Brain pericyte (primary cell): ENCODE measurements at places on chromosomes 6 and 20.
A peak's percentile ranks its signal among the peaks of the same experiment; 100 is the strongest.

GRCh38 chr6:119637768-119638167 is 288.2 kb upstream of the MAN1A1 start:
- DNase-seq = no peak

DNA sequence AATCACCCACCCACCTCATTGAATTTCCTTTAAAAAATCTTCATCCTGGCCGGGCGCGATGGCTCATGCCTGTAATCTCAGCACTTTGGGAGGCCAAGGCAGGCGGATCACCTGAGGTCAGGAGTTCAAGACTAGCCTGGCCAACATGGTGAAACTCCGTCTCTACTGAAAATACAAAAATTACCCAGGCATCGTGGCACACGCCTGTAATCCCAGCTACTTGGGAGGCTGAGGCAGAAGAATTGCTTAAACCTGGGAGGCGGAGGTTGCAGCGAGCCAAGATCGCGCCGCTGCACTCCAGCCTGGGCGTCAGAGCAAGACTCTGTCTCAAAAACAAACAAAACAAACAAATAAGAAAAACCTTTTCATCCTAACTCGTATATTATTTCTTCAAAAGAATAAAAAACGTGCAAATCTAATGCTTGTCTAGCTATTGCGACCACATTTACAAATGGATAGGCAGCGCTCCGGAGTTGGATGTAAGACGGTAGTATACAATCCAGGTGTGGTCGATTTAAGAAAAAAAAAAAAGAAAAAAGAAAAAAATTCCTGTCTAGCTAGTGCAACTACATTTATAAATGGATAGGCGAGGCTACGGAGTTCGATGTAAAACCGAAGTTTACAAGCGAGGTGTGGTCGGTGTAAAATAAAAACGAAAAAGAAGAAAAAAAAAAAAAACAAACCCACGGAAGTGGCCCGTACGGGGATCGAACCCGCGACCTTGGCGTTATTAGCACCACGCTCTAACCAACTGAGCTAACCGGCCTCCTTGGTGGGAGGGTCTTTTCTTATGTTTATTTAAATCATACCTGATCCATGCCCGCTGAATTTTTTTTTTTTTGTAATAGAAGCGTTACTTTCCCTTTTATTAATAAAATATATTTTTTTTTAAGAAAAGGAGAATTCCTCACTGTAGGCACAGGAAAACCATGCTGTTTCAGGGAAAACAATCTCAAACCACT is 70.7 kb upstream of the PRSS16 start:
- DNase-seq = peak; percentile 22

DNA sequence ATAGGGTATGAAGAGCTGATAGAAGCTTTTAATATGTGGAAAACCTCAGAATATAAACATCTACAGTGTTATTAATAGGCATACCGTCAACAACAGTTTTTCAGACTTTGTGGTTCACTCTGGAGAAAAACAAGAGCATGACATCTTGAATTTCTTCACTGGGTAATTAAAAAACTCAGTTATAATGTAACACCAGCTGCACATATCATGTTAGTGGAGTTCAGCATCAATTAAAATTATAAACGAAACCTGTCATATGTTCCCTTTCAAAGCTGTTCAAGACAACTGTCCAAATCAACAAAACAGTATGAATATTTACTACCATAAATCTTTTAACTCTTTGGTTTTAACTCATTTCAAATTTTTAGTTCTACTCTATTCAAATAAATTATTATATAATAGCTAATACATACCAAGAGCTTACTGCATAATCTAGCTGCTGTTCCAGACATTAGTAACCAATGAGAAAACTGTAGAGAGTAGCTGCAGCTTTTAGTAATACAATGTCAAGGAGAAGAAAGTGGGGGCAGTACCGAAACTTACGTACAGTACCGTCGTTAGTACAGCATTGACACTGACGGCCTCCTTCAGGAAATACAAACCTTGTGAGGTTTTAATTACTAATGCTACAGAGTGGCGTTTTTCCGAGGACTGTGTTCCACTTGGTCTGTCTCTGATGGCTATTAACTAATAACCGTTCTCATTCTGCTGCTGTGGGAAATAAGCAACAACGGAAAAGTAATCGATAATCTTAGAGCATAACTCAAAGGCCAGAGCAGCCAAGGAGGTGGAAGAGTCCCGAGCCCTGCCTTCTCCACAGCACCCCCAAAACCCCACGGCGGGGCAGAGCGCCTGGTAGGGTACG is 532 bp upstream of the PM20D2 start:
- DNase-seq = no peak

DNA sequence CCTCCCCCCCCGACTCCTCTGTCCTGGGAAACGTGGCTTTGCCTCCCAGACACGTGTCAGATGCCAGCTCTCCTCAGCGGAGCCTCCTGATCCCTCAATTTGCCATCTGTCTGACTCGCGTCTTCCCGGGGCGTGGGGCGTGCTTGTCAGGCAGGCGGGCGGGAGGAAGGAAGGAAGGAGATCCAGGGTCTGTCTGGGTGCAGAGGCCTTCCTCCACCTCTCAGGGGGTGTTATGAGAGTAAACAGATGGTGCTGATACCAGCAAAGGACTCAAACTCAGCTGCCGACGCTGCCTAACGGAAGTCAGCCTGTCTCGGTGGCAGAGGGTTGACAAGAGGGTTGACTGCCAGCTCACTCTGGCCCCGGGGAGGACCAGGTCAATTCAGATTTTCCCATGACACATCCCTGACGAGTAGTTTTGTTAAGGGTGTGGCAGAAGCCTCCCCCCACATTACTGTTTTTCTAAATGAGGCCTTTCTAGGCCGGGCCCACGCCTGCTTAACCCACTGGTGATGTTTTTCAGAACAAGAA is 17.0 kb downstream of the UQCC2 start:
- no peak for DNase-seq

GRCh38 chr20:36541227-36541767 is at the start of gene MYL9:
Gene MYL9 (plus strand): TSS chr20:36541519. CDS start chr20:36544885, 3,366 bp downstream.
- DNase-seq = no peak

DNA sequence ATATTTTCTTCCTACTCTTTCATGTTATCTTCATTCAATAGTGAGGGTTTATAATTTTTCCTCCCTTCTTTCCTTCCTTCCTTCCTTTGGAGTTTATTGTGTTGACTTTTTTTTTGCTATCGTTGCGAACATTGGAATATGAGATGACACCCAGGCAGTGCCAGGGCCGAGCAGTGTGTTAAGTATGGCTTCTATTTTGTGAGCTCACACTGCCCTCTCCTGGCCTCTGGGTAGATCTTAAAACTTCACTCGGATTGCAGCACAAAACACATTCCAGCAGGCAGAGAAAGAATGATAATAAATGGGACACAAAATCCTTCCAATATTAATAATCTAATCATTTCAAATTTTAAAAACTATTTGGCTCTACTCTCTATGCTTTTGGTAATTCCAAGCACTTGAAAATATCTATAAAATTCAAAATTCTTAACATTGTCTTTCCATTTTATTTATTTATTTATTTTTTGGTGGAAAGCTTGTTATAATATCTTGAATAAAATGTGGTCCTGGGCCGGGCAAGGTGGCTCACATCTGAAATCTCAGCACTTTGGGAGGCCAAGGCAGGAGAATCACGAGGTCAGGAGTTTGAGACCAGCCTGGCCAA is 147.4 kb upstream of the OLIG3 start:
- DNase-seq = peak; percentile 27

GRCh38 chr6:626236-626635 is 30.7 kb downstream of the HUS1B start:
- no peak for DNase-seq

GRCh38 chr6:54102238-54102637 is 9.0 kb upstream of the MLIP start:
- DNase-seq = no peak

DNA sequence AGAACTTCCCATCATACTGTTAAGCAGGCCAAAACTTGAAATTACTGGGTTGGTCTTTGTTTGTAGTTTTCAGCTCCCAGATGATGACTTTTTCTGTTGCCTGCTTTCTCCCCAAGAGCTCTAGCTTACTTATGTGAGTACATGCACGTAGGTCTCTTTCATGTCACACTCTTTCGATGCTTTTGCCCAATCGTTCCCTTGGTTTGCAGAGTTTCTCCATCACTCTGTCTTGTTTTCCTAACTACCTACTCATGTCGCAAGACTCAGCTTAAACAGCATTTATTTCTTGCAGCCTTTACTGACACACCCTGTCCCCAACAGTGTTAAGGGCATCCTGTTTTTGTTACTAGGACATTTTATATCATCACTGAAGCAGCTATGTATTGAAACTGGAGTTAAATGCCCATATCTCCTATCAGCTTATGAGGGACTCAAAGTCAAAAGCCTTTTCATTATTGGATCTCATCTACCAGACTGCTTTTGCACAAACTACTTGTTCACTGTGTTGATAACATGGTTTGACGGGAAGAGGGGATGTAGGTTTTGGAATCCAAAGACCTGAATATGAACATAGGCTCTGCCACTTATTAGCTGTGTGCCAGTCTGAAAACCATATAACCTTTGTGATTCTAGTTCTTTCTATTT is 2.9 kb downstream of the ARG1 start:
- DNase-seq = no peak

DNA sequence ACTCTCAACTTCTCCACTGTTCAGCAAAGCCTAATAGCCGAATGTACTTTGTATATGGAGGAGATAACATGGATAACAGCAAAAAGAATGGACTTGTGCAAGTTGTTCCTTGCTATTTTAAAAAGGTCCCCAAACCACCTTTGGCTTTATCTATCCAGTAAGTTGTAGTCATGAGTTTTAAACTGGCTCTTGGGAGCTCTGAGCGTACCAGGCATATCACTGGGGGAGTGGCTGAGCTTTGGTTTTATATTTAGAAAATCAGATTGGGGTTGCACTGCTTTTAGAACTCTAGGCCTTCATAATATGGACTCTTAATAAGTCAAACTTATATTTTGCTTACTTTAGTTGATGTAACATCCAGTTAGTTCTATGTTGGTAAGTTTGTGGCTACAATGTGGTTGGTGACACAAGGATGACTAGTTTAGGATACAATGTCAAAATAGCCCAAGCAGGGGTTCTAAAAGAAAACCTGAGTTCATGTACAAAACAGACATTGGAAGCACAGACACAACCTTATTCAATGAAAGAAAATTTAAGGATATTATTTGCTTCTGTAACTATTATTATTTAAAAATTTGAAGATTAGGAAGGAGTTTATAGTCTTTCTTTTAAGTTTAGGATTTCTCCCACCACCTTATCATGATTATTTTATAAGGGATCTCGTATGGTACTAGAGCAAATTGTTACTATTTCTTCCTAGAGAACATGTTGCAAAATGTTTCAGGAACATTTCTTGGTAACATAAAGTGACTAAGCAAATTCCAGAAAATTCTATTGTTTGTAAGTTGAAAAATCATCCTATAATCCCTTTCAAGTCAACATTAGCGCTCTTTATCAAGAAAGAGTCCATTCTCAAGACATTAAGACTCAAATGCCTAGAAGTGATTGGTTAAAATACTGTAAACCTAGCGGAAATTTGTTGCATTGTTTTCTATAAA is 165.8 kb upstream of the SUPT3H start:
- no peak for DNase-seq

DNA sequence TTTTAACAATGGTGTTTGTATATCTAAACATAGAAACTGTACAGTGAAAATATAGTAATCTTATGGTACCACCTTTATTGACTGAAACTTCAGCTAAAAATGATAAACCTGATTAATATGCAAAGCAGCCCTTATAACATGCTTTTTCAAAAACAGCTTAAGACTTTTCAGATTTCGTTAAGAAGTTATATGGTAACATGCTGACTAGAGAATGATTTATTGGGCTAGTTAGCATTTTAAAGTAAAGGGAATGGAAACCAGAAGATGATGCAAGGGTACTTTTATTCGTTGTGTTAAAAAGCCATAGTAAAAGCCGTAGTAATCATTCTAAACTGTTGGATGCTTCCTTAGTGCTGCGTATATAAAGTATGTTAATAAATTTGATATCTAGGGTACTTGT is 50.5 kb downstream of the CBFA2T2 start:
- DNase-seq = no peak

GRCh38 chr6:15977050-15977449 is 151.8 kb upstream of the MYLIP start:
- DNase-seq = no peak

- DNase-seq = no peak
Measured at GRCh38 chr6:4318321-4318720, 182.9 kb upstream of the ECI2 start.

DNA sequence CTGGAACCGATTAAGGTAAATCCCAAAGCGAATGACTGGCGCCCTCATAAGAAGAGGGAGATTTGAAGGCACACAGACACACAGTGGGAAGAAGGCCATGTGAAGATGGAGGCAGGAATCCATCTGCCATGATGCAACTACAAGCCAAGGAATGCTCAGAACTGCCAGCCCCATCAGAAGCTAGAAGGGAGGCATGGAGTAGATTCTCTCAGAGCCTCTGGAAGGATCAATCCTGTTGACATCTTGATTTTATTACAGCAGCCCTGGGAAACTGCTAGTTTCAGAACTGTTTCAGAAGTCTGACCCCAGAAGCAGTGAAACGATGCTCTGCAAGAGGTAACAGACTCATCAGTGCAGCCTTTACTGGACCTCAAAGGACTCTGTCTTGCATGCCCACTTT is 103.5 kb upstream of the GPR6 start:
- DNase-seq = no peak

DNA sequence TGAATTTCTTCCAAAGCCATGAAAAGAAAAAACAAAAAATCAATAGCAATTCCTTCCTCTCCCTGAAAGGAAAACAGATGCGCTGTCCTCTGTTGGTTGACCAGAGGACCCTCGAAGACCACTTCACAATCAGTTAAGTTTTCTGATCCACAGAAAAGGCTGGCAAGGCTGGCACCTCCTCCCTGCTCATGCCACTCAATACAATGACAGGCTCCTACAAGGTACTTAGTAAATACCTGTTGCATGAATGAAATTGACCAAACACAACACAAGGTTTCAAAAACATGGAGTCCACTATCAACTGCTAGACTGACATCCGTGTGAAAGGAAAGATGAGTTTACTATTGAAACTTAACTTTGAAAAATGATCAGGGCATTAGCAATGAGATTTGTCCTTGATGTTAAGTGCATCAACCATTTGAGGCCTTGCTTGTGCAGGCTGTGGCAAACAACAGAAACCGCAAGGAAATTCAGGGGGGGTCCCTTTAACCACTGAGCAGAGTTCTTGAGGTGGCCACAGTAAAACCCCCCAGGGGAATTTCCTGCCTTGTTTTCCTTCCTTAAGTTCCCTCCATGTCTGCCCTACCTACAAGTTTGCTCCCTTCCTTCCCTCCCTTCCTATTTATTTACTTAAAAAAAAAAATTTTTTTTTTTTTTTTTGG is 27.9 kb upstream of the RTF2 start:
- no peak for DNase-seq

DNA sequence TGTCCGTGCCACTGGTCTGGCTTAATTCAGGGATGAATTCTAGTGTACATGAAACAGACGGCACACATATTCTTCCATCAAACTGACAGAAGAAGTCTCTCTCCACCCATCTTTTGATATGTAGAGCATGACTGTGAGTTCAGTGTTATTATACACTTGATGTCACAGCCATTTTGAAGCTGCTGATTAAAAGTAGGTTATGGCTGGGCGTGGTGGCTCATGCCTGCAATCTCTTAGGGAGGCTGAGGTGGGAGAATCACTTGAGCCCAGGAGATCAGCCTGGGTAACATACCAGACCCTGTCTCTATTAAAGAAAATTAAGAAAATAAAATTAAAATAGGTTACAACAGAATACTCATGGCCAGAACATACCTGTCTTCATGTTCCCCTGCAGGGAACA is 20.7 kb downstream of the C6orf15 start:
- DNase-seq = no peak

GRCh38 chr20:33013701-33014326 is 6.3 kb downstream of the BPIFB2 start:
- no peak for DNase-seq
